ENCODE measurements at places on chromosomes 5 and 9.

DNA sequence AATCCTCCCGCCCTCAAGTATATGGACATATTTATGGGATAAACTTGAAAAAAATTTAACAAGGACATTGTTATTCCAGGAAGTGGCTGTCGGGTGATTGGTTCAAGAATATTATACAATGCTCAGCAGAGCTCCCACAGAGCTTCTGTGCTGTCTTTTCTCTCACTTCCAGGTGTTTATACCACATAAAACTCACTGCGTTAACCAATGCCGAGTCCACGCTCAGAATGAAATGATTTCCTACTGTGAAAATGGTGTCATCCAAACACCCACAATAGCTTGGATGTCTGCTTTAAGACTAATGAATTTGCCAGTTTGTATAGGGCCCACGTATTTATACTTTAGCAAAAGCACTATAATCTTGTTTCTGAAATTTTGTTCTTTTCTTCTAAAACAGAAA is 368.2 kb downstream of the NDUFS4 start:
- no peaks in the 10 kb centered on the region for H3K27me3 ChIP-seq
- no peak overlapping the region for H3K4me3 ChIP-seq
- no peaks in the 10 kb centered on the region for H3K36me3 ChIP-seq
- DNase-seq: no peak
- H3K27ac ChIP-seq: no peak overlapping the region

DNA sequence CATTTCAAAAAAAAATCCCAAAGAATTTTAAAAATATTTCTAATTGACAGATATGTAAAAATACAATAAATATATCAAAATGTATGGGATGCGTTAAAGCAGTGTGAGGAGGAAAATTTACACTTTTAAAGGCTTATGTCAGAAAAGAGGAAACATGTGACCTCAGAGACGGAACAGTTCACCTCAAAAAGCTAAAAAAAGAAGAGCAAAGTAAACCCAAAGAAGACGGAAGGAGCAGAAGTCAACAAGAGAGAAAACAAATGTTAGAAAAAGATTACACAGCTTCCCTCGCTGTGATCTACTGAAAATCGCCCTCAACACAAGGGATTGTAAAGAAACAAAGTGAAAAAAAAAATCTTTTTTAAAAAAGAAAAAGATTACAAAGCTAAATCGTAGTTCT is 186.9 kb downstream of the AUH start:
- peaks cover 29% of the 10 kb centered on the region for H3K4me1 ChIP-seq
- H3K27ac ChIP-seq: no peak overlapping the region

GRCh38 chr9:91117959-91118703 is 243.6 kb downstream of the AUH start:
- H3K27me3 ChIP-seq: no peaks in the 10 kb centered on the region
- DNase-seq: no peak
- H3K4me3 ChIP-seq: no peak overlapping the region
- no peaks in the 10 kb centered on the region for H3K36me3 ChIP-seq
- H3K27ac ChIP-seq: no peak overlapping the region

- H3K27me3 ChIP-seq: no peaks in the 10 kb centered on the region
- peak overlapping the region; percentile 88 for H3K4me3 ChIP-seq
- H3K27ac ChIP-seq: no peak overlapping the region
- H3K4me1 ChIP-seq: peaks cover 13% of the 10 kb centered on the region
Observed at GRCh38 chr9:468766-469426, 254.2 kb downstream of the DOCK8 start.

DNA sequence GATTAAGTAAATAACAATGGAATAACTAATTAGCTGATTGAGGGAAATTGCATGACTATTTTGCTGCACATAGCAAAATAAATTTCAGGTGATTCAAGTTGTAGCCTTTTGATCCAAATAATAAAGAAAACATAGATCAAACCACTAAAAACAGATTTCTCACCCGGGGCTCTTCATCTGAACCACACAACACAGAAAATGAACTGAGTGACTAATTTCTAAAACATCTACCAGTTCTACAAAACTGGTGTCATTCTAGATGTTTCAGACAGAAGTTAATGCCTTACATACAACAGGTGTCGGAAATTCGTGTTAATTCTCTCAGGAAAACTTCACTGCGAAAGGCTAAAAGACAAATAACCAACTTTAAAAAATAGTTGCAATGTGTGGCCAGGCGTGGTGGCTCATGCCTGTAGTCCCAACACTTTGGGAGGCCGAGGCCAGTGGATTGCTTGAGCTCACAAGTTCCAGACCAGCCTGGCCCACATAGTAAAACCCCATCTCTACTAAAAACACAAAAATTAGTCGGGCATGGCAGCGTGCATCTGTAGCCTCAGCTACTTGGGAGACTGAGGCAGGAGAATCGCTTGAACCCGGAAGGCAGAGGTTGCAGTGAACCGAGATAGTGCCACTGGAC is 6.9 kb downstream of the PROP1 start:
- H3K27me3 ChIP-seq: peaks cover 7% of the 10 kb centered on the region
- no peak overlapping the region for H3K4me3 ChIP-seq
- no peak overlapping the region for H3K27ac ChIP-seq
- no peaks in the 10 kb centered on the region for H3K36me3 ChIP-seq

DNA sequence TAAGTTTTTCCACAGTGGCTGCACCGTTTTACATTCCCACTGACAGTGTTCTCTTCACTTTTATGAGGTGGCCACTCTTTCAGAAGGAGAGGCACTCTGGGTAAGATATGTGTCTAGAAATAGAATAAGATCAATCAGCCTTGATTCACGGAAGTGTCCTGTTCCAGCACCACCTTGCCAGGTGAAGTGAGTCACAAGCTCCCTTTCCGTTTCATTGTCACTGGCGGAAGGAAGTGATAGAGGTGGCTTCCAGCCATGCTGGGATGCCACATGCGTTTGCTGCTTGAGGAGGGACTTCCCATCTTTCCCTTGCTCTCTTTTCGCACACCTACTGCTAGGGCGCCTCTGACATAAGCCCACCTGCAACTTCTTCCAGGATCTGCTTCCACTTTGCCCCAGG is 217.1 kb downstream of the PIK3R1 start:
- no peak overlapping the region for H3K4me3 ChIP-seq
- H3K27ac ChIP-seq: no peak overlapping the region
- H3K36me3 ChIP-seq: no peaks in the 10 kb centered on the region
- no peak for DNase-seq
- H3K27me3 ChIP-seq: no peaks in the 10 kb centered on the region
